Muscle of leg (tissue), 16 donors: ENCODE measurements at places on chromosomes 11 and 22. TPM values are rescaled to one million over a fixed set of nuclear protein-coding genes. Genes with fewer than 3 reads are reported as not detected.

Gene ALDH3B2
- 0.11 TPM for polyA plus RNA-seq

Gene NRGN
- polyA plus RNA-seq, result 6.3 TPM

- DNase-seq, result no peak
Observed at GRCh38 chr11:11078344-11079086, 220.7 kb upstream of the ZBED5 start.

DNA sequence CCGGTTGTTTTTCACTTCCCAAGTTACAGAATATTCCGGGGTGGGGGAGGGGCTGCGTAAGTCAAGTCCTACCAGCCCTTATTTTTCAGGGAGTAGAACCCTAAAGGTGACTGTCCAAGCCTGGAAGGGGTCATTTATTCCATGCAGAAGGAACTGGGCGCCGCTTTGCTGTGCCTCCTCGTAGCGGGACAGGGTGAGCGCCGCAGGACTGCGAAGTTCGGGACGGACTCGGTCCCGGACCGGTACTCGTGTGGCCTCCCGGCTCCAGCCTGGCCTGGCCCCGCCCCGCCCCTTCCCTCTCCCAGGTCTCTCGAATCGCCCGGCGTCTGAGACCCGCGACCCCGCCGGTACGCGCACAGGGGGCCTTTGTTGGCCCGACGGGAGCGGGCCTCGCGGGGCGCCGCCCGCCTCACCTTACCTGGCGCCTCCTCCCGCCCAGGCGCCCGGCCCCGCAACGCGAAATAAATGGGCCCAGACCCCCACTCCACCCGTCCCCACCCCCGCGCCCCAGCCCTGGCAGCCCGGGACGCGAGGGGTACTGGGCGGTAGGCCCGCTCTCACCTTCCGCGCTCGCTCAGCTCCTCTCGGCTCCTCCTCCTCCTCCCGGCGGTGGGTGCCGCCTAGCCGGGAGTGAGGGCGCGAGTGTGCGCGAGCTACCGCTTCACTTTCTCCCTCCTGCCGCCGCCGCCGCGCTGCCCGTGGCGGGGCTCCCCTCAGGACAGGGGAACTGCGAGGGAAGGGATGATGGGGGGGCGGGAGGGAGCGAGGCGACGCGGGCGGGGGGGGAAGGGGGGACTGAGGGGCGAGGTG is 698 bp downstream of the PAK1 start:
- peak; percentile 44 for DNase-seq

DNA sequence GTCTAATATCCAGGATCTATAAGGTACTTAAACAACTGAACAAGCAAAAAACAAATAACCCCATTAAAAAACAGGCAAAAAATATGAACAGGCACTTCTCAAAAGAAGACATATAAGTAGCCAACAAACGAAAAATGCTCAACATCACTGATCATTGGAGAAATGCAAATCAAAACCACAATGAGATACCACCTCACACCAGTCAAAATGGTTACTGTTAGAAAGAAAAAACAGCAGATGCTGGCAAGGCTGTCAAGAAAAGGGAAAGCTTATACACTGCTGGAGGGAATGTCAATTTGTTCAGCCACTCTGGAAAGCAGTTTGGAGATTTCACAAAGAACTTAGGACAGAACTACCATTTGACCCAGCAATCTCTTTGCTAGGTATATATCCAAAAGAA is 30.6 kb upstream of the NOX4 start:
- no peak for DNase-seq
